Renal cortex interstitium (tissue), 15 donors: ENCODE measurements at places on chromosomes 3 and 15. TPM values are rescaled to one million over a fixed set of nuclear protein-coding genes. Genes with fewer than 3 reads are reported as not detected.

Gene MSL2
- 42.0 TPM for polyA plus RNA-seq

Gene FGF12
- polyA plus RNA-seq = 7.3 TPM

DNA sequence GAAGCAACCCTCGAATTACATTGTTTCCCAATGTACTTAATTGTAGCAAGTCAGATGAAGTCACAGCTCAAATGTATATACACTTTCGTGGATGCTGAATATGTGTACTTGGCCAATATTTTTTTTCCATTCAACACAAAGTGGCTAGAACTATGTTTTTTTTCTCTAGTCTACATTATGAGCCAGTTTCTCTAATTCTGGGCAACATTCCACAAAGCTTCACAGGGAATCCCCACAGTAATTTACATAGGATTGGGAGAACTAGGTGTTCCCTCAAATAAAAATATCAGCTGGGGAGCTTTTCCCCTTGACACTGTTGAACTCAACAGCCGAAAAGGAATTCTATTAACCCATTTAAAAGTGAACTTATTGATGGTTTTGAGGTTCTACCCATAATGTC is 493.1 kb downstream of the MECOM start:
- DNase-seq = no peak

Gene ALDH1L1
- polyA plus RNA-seq = 50.8 TPM

DNA sequence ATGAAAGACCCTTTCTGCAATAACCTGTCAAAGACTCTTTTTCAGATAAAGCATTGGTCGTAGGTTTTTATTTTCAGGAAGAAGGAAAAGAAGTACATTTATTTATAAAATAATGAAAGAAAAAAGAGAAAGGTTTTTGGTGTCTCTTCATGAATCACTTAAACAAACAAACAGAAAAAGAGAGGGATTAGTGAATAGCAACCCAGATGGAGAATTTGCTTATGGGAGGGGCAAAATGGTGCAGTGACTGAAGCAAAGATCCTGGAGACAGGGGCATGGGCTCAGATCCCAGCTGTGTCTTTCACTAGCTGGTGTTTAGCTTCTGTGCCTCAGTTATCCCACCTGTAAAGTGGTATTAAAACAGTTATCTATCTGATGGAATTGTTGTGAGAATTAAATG is 78.6 kb upstream of the PFN2 start:
- no peak for DNase-seq

DNA sequence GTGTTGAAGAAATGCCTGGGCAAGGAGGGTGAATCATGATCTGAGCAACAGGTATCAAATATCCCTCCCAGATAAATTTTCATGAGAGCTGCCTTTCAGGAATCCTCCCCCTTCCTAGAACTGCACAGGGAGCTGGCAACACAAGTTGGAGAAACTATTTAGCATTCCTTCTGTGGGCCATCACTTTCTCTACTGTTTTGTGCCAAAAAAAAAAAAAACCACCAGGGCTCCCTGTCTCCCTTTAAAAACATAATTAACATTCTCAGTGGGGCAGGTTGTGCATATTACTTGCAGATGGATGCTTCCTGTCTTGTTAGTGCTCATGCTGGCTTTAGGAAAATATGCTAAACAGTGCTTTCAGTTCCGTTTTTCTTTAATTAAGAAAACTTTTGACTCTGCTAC is 234.9 kb upstream of the LMCD1 start:
- no peak for DNase-seq

GRCh38 chr15:39365161-39365560 is 215.7 kb upstream of the THBS1 start:
- DNase-seq = no peak

Gene TRAIP
- 9.4 TPM for polyA plus RNA-seq

- DNase-seq = no peak
Observed at GRCh38 chr3:119302697-119303551, 8.7 kb downstream of the ARHGAP31 start.

Gene TGM5
- polyA plus RNA-seq = not detected

DNA sequence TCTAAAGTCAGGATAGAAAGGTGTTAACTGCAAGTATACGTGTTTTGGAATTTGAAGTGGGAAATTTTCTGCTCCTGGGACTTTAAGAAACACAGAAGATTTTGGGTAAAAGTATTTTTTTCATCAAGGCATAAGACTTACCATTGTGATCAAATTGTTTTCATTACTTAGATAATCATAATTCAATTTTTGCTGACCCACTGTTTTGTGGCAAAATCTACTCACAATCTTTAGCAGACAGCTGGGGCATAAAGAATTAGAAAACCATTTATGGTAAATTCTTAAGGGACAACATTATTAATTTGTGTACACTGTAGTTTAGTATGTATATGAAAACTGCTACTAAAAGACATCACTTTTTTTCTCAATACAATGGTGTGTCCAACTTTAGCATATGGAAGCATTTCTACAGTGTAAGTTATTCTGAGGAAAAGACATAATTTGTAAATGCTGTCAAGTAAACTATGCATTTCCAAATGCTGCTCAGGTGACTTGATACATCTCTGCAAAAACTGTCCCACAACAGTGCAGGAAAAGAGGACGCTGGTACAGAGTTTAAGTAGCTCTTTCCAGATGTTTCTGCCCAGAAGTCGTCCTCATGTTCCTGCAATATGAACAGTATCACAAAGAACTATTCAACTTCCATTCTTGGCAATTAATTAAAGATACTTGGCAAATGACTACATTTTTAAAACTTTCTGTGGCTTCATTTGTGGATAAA is 52.3 kb downstream of the THSD4 start:
- no peak for DNase-seq

Gene DCBLD2
- polyA plus RNA-seq = 55.7 TPM

GRCh38 chr3:43769885-43770425 is 79.2 kb downstream of the ABHD5 start:
- no peak for DNase-seq

Gene GOLGA8T
- not detected for polyA plus RNA-seq

- DNase-seq = no peak
Observed at GRCh38 chr3:17182166-17182565, 297.4 kb downstream of the PLCL2 start.

Gene PLA2G4E
- not detected for polyA plus RNA-seq

Gene HOMER2
- polyA plus RNA-seq = 40.8 TPM

GRCh38 chr15:48766196-48766595 is 44.7 kb downstream of the CEP152 start:
- no peak for DNase-seq

GRCh38 chr3:130424837-130425236 is 79.4 kb downstream of the COL6A5 start:
- DNase-seq = no peak

GRCh38 chr15:48866141-48866563 is 11.8 kb upstream of the EID1 start:
- DNase-seq = no peak

DNA sequence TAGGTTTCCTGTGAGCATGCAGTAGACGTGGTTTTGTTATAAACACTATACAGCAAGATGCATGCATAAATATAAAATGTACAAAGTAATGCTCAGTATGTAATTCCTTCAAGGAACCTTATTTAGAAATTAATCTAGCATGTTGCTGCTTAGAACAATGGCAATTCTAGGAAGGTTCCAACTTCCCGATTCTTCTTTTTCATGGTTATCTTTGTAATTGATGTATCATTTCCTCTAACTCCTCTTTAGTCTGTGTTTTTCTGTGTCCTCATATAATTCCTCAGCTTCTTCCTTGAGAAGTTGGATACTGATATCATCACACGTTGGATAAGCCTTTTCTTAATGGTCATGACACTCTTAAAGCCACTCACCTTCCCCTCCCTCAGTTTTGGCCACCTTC is 3.5 kb downstream of the TSEN2 start:
- DNase-seq = no peak

Gene ZXDC
- polyA plus RNA-seq = 31.1 TPM

DNA sequence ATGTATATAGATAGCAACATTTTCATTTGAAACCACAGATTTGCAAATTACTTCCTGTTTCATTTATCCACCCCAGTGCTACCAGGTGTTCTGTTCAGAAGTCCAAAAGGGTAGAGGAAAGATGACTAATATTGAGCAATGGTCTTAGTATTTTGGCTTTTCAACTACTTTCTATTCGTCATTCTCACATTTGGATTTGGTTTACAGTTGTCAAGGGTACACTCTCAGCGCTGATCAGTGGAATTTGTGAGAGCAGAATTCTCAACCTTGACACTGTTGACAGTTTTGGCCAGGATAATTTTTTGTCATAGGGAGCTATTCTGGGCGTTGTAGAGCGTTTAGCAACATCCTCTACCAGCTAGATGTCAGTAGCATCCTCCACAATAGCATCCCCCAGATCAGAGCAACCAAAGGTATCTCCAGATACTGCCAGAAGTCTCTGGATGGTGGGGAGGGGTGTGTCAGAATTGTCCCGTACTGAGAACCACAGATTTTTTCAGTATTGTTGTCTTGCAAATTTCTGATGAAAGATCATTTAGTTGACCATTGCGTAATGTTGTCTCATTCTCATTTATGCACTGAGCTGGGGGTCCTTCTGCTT is 4.2 kb downstream of the HMCES start:
- no peak for DNase-seq

Gene MESP1
- polyA plus RNA-seq = 0.59 TPM

Gene TTC23
- 35.4 TPM for polyA plus RNA-seq

DNA sequence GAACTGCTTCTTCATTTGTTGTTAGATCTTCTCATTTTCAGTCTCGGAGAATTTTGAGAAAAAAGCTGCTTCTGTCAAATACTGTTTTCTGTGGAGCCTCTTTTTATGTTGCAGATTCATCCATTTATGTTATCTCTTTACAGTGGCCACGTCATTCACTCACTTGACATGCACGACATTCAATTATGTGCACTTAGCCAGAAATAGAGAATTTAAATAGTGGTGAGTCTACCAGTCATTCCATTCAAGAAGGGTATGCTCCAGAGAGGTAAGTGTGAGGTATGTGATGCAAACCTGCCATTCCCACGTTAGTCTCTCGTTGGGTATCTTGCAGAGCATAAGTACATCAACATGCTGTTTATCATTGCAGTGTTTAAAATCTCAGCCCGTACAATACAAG is 9.8 kb downstream of the ARPP19 start:
- no peak for DNase-seq

Gene ARNT2
- 63.3 TPM for polyA plus RNA-seq

DNA sequence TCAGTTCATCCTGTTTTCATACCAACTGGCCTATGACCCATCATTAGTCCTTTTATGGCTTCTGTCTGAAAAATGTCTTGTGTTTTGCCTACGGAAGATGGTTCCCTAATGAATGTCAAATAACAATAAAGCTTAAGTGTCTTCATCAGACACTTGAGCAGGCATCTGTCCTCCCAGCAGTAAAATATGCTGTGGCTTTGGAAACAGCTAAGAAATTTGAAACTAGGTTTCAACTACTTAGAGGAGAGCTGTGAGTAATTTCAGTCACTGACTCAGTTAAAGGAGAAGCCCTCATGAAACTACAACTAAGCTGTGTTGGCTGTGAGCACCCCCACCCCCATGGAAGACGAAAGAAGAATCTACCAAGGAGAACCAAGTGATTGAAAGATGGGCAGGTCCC is 409.4 kb upstream of the PPP2R3A start:
- DNase-seq = peak; percentile 34

Gene HACL1
- 24.9 TPM for polyA plus RNA-seq

Gene SI
- polyA plus RNA-seq = not detected

Gene EEFSEC
- polyA plus RNA-seq = 19.5 TPM

- no peak for DNase-seq
Observed at GRCh38 chr15:58329781-58330671, 101.8 kb upstream of the LIPC start.

DNA sequence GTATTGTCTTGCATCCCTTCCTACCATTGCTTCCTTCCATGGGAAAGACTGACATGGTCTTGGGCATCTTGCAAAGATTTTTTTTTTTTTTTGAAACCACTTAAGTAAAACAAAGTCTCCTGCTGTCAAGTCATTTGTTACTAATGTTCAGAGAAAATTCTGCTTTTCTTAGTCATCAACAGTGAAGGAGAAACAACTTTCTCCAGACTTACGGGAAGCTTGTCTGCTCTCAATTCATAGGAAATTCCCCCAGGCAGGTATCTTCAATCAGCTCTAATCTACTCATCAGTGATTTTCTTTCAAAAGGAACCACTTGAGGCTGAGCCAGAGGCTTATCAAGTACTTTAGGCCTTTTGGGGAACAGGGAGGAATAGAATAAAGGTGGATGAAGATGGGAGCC is 15.9 kb upstream of the DRD3 start:
- DNase-seq = no peak

Gene HDAC11
- polyA plus RNA-seq = 21.7 TPM

Gene PPM1M
- polyA plus RNA-seq = 20.4 TPM

Gene SECISBP2L
- 57.9 TPM for polyA plus RNA-seq

GRCh38 chr15:52496776-52497470 is 31.8 kb downstream of the MYO5A start:
- no peak for DNase-seq
